Mesothelial cell of epicardium (in vitro differentiated cells): ENCODE measurements at places on chromosomes 16 and 17. TPM values are rescaled to one million over a fixed set of nuclear protein-coding genes. Genes with fewer than 3 reads are reported as not detected.

- no peaks in the 10 kb centered on the region for H3K36me3 ChIP-seq
- peaks cover 43% of the 10 kb centered on the region for H3K27me3 ChIP-seq
Observed at GRCh38 chr17:51668155-51668962, 408.0 kb downstream of the UTP18 start.

GRCh38 chr16:2773188-2773968 is 3.7 kb downstream of the ELOB start:
- no peaks in the 10 kb centered on the region for H3K27me3 ChIP-seq
- DNase-seq, result no peak
- no peak overlapping the region for H3K27ac ChIP-seq
- H3K36me3 ChIP-seq, result peaks cover 23% of the 10 kb centered on the region
- no peak overlapping the region for H3K4me3 ChIP-seq

GRCh38 chr17:38355251-38355650 is 3.6 kb downstream of the SOCS7 start:
- no peak overlapping the region for H3K4me3 ChIP-seq
- no peaks in the 10 kb centered on the region for H3K27me3 ChIP-seq
- H3K36me3 ChIP-seq, result no peaks in the 10 kb centered on the region
- no peak for DNase-seq
- H3K27ac ChIP-seq, result no peak overlapping the region

- no peak for DNase-seq
- no peak overlapping the region for H3K4me3 ChIP-seq
- no peaks in the 10 kb centered on the region for H3K4me1 ChIP-seq
- no peaks in the 10 kb centered on the region for H3K27me3 ChIP-seq
Observed at GRCh38 chr16:12569061-12569460, 234.6 kb downstream of the CPPED1 start.

GRCh38 chr16:69833357-69834282 is 71.5 kb downstream of the WWP2 start:
- no peak for DNase-seq
- H3K36me3 ChIP-seq, result peaks cover 7% of the 10 kb centered on the region
- no peaks in the 10 kb centered on the region for H3K27me3 ChIP-seq
- H3K4me3 ChIP-seq, result no peak overlapping the region
- peaks cover 4% of the 10 kb centered on the region for H3K4me1 ChIP-seq
- H3K27ac ChIP-seq, result peak overlapping the region; percentile 44

GRCh38 chr17:72046643-72047612 is 73.9 kb upstream of the SOX9 start:
- H3K4me3 ChIP-seq, result no peak overlapping the region
- H3K27ac ChIP-seq, result no peak overlapping the region
- H3K36me3 ChIP-seq, result no peaks in the 10 kb centered on the region
- H3K4me1 ChIP-seq, result no peaks in the 10 kb centered on the region

LAT gene
- total RNA-seq, result 6.3 to 7.9 TPM (median 6.5 TPM) in 3 replicates

HYDIN gene
- 0.42 to 1.2 TPM (median 0.72 TPM) in 3 replicates for total RNA-seq

SLC2A4 gene
- total RNA-seq, result 1.6 to 1.8 TPM (median 1.6 TPM) in 3 replicates
